Hematopoietic multipotent progenitor cell treated with erythropoietin and hydrocortisone succinate and interleukin-3 and kit ligand, for 15 days (in vitro differentiated cells): ENCODE measurements at places on chromosomes 3 and 15.
A peak's percentile ranks its signal among the peaks of the same experiment; 100 is the strongest.

- no peak for DNase-seq
Observed at GRCh38 chr15:40339621-40339945, 1.2 kb downstream of the CCDC9B start.

- DNase-seq = peak; percentile 97
Observed at GRCh38 chr3:50611464-50612233, at the start of gene CISH. Gene CISH (minus strand): TSS chr3:50611774. CDS start chr3:50611650, 124 bp downstream.

- DNase-seq = no peak
Observed at GRCh38 chr15:48144889-48145288, 24.1 kb downstream of the SLC24A5 start.

- no peak for DNase-seq
Observed at GRCh38 chr3:39664931-39665330, 144.5 kb upstream of the MYRIP start.

GRCh38 chr3:183013074-183013473, 32.7 kb upstream of the DCUN1D1 start:
- no peak for DNase-seq
